Vagina (tissue), 2 donors: ENCODE measurements at places on chromosomes 1 and 21.

DNA sequence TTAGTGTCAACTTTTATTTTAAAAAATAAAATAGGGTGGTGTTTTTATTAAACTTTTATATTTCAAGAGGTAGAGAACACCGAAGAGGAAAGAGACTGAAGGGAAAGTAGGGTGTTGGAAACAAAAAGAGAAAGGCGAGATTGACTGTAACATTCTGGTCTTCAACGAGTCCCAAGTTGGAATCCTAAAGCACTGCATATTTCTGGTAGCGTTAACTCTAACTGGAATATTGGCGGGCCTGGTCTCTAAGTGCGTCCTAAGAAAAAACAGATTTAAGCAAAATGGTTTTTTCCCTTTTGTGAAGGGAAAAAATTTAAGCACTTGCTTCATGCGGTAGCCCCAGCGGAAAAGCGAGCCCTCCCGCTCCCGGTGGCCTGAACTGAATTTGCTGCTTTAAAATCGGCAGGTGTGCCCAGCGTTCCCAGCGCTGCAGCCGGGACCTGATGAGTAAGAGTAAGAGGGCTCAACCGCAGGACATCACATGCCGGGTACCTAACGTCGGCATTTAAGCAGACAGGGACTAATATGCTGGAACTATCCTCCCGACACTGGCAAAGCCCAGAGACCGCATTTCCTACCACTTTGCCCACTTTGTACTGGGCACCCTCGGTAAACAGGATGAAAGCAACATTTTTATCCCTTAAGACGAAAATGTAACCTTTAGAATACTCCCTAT, 30.5 kb upstream of the NFIA start:
- no peak for DNase-seq

DNA sequence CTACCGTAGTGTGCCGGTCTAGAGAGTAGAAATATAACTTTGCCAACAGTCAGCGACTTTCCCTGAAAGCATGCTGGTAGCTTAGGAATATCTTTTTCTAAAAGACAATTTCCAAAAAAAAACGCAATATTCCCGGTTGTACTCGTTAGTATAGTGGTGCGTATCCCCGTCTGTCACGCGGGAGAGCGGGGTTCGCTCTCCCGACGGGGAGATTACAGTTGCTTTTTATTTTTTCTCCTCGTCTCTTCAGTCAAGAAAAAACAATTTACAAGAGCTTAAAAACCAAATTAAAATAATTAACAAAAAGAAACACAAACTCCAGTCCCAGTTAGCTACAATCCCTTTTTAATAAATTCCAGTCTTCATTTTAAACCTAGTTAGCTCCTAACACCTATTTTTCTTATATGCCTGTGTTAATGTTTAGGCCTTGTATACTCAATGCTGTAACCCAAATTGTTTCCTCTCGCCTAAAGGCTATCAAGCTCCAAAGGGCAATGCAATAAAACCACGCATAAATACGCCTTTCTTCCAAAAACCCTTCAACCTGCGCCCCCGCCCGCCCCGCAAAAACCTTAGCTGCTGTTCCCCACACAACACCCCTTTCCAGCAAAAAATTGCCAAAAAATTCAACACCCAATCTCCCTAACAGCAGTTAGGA, 7.8 kb downstream of the HSPA6 start:
- no peak for DNase-seq

DNA sequence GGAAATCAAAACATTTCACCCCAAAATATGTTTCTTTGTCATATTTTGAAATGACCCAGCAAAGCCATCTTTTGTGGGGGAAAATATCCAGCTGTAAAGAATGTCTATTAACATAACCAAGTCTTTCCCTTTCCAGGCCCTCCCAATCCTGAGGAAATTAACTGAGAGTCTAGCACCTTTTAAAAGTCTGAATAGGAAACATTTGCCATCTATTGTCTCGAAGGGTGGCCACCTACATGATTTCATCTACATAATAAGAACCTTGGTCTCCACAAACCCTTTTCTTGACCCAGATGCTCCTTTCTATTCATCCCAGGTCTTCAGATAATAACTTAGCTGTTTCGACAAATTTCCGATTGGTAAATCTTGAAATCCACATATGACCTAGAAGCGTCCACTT, 5.4 kb upstream of the MT1HL1 start:
- DNase-seq = no peak

GRCh38 chr1:18942340-18942739, 14.1 kb downstream of the IFFO2 start:
- no peak for DNase-seq

- DNase-seq = no peak
Measured at GRCh38 chr1:45863218-45863617, 59.8 kb downstream of the MAST2 start.

GRCh38 chr1:117632269-117633067, 26.6 kb downstream of the TENT5C start:
- no peak for DNase-seq

DNA sequence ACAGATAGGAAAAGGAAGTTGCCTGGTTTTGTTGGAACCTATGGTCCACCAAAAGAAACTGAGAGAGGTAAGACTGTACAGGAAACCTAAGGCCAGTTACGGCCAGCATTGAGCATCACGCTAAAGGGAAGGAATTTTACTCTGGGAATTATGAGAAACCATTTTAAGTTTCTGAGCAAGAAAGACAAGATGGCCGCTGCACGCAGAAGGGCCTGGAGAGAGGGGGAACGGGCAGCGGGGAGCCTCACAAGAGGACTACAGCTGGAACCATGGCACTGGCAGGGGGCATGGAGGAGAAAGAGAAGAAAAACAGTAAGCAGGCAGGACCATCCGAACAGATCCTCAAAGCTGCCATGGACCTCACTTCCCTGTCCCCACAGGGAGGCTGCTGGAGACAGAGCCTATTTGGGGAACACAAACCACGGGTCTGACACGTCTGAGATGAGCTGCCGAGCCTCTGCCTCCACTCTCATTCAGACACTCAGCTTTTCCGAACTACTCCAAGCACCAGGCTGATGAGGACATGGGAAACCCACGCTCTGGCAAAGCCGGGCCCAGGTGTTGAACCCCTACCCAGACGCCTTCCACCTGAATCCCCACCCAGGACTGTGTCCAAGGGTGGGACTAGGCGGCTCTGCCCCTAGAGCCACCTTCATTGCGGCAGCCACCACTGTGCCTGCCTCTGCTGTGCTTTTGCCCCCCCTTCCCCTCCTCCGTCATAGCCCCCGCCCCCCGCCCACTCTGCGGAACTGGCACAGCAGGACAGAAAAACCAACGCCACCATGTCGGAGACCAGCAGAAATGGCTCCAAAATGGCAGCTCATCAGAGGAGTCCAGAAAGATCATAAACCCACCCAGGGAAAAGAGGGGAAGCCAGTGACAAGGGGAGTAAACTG, 69.0 kb downstream of the CD46 start:
- no peak for DNase-seq

GRCh38 chr1:23098463-23099170, 70.0 kb downstream of the LUZP1 start:
- no peak for DNase-seq

- DNase-seq = no peak
Measured at GRCh38 chr1:38365242-38365641, 318.6 kb upstream of the POU3F1 start.

DNA sequence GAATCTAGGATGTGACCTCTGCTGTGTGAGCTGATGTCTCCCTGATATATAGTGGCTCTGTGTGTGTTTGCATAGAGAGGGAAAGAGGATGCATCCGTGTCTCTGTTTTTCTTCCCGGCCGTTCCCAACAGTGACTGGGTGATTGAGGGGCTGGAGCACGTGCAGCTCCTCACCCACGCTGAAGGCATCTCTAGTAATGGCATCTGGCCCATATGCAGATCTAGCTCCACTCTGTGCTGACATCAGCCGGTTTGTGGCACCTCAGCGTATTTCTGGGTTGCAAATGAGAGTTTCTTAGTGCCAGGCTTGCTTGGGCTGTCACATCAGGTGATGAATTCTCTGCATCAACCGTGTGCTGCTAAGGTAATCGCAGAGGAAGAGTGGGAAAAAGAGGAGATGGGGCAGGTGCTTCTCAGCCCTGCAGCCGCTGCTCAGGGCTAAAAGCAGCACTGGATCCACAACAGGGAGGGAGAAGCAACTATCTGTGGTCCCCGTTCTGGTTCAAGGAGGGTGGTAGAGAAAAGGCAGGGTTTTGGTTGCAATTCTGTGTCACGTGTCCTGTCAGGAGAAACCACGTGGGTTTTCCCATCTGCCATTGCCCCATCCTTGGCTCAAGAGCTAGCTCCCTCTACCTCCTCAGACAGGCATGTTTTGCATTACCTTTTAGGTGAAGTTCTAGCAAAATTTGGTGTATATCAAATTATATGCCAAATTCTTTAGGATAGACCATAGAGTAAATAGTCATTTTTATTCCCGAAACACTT, 282.9 kb downstream of the PBX1 start:
- no peak for DNase-seq

- no peak for DNase-seq
Measured at GRCh38 chr1:9278116-9278515, 14.6 kb upstream of the SPSB1 start.

- DNase-seq = no peak
Measured at GRCh38 chr1:112911506-112912220, 44.3 kb downstream of the SLC16A1 start.

DNA sequence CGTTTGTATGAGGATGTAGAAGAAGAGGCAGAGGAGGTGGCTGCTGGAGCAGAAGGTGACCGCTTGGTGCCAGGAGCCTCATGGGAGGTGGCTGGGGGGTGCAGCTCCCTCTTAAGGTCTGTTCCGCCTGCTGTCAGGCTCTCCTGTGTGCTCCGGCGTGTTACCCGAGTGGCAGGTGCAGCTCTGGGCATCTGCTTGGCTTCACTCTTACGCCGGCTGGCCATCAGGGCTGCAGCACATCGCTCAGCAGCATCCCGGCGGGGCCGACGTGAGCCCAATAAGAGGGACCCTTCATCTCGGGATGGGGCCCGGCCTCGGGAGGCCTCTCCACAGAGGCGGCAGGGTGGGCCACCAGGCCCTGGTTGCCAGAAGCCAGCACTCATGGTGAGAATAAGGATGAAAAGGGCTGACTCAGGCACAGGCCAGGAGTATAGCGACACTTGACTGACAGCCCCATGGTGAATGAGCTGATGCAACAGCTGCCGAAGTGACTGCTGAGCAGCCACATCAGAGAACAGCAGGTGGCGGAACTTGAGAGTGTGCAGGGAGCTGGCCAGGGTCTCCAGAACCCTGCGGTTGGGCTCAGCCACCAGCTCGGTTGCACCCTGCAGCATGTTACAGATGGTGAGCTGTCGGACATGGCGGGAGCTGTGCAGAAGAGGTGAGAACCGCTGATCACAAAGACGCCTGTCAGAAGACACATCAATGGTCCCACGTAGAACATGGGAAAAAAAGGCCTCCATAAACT, 17.5 kb downstream of the LRRC41 start:
- DNase-seq = no peak

- DNase-seq = no peak
Measured at GRCh38 chr21:30305136-30305535, 15.0 kb downstream of the KRTAP26-1 start.

DNA sequence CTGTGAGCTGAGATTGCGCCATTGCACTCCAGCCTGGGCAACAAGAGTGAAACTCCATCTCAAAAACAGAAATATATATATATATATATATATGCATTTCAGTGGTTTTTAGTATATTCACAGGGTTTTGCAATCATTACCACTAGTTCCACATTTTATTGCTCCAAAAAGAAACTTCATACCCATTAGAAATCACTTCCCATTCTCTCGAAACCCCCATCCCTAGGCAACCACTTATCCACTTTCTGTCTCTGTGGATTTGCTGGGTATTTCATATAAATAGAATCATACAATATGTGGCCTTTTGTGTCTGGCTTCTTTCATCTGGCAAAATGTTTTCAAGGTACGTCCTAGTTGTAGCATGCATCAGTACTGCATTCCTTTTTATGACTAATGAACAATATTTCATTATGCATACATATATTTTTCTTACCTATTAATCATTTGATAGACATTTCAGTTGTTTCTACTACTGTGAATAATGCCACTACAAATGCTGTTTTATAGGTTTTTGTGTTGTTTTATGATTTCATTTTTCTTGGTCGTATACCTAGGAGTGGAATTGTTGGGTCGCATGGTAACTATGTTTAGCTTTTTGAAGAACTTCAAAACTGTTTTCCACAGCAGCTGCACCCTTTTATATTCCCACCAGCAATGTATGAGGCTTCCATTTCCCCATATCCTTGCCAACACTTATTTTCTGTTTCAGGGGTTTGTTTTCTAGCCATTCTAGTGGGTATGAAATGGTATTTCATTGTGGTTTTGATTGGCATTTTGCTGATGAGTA, 95.9 kb downstream of the PHTF1 start:
- DNase-seq = no peak

DNA sequence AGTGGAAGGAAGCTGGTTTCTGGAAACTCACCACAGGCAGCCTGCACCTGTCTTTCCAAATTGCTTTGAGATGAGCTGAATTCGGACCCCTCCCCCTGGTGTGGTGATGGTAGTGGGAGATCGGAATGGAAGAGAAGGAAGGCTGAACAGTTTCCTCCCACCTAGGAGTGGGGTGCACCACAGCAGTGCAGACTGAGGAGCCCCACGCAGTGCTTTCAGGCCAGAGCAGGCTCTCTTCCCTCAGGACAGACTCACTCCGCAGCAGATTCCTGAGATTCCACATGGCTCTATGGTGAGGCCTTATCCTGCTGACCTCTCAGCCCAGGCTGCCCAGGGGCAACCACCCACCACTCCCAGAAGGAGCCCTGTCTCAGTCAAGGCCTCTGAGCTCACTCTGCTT, 80.9 kb downstream of the ATP1A1 start:
- DNase-seq = no peak

GRCh38 chr1:234322979-234323378, 50.3 kb upstream of the COA6 start:
- DNase-seq = no peak

GRCh38 chr1:246790833-246791232, 66.6 kb downstream of the SCCPDH start:
- no peak for DNase-seq

GRCh38 chr21:15152591-15152990, 87.8 kb upstream of the NRIP1 start:
- no peak for DNase-seq

DNA sequence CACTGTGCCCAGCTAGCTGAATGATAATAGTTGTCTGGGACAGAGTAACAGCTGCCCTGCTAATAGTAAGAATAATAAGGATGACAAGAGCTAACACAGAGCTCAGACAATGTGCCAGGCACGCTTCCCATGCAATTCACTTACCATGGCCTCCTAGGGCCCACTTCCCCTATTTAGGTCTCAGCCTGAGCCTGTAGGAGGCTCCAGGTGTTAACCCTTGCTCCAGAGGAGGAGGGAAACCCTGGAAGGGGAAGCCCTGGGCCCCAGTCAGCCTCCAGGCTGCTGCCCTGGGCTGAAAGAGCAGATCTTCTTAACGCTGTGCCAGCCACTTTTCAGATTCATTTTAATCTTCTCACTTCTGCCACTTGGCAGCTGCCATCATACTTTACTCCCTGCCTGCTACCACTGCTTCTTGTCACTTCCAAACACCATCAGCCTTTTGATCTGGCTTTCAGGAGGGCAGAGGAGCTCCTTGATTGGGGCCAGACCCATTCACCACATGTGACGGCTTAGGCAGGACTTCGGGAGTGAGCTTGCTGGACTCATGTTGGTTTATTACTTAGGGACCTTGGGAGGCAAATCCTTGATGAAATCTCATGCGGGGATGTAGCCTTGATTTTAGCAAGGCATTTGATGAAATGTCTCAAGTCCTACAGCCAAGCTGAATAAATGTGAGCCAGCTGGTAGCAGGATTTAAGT, 66.7 kb upstream of the PARP1 start:
- no peak for DNase-seq
